ENCODE measurements at places on chromosomes 6 and 20.

DNA sequence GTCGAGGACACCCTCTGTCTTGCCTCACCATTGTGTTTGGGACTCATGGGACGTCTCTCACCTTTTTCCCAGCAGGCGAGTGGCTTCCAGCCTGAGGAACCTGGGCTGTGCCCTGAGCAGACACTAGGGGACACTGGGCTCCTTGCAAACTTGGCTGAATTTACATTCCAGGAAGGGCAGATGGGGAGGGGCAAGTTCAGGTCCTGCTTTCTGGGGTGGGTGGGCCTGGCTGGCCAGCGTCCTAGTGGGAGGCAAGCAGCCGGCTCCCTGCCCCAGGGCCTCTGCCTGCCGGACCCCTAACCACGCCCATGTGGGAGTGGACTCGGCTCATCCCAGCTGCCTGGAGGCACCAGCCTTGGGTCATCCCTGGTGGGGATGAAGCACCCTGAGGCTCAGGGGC, 48.2 kb upstream of the MLN start:
- peak; percentile 58 for DNase-seq

DNA sequence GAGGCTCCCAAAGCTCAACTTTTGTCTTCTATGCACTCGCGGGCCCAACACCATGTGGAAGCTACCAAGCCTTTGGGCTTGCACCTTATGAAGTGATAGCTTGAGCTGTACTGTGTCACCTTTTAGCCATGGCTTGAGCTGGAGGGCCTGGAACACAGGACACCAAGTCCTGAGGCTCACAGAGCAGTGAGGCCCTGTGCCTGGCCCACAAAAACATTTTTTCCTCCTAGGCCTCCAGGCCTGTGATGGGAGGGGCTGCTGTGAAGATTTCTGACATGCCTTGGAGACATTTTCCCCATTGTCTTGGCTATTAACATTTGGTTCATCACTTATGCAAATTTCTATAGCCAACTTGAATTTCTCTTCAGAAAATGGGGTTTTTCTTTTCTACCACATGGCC, 96.5 kb downstream of the MMUT start:
- no peak for DNase-seq

- DNase-seq: no peak
Observed at GRCh38 chr6:1482381-1483166, 93.2 kb downstream of the FOXF2 start.

DNA sequence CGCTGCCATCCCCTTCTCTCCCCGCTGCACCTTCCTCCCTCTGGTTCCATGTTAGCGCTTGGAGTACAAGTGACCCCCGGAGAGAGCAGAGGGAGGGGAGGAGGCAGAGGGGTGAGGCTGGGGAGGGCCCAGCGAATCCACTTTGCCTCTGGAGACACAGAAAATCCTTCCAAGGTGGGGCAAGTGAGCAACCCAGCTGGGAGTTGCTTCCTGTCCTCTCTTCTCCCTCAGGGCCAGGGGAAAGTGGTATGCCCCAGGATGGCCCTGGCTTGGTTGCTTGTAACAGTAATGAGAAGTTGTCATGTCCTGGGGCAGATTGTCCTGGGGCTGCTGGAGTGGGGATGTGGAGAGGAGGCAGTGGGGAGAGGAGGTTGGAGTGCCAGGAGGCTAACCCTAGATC, 691 bp upstream of the ANGPT4 start:
- no peak for DNase-seq

DNA sequence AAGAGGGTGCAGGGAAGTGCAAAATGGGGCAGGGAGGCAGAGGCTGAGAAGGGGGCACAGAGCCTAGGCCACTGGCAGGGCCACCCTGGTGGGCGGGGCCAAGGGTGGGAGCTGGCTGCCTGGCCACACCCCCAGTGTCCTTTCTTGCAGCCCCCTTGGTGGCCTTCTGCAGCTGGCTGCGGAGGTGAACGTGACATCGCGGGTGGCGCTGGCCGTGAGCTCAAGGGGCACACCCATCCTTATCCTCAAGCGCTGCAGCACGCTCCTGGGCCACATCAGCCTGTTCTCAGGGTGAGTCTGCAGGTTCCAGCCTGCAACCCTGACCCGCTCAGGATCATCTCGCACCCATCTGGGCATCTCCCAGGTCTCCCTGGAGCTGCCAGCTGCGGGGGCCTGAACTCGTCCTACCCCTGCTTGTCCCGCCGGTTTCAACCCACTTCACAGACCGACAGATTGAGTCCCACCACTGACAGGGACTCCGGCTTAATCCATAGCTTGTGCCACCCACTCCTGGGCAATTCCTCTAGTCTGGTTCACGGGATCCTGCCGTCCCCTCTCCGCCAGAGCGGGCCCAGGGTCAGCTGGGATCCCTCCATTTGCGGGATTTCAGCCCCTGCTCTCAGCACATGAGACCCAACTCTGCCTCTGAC, 6.2 kb downstream of the BPIFB3 start:
- no peak for DNase-seq

GRCh38 chr6:42441697-42442081, 10.0 kb downstream of the TRERF1 start:
- no peak for DNase-seq

DNA sequence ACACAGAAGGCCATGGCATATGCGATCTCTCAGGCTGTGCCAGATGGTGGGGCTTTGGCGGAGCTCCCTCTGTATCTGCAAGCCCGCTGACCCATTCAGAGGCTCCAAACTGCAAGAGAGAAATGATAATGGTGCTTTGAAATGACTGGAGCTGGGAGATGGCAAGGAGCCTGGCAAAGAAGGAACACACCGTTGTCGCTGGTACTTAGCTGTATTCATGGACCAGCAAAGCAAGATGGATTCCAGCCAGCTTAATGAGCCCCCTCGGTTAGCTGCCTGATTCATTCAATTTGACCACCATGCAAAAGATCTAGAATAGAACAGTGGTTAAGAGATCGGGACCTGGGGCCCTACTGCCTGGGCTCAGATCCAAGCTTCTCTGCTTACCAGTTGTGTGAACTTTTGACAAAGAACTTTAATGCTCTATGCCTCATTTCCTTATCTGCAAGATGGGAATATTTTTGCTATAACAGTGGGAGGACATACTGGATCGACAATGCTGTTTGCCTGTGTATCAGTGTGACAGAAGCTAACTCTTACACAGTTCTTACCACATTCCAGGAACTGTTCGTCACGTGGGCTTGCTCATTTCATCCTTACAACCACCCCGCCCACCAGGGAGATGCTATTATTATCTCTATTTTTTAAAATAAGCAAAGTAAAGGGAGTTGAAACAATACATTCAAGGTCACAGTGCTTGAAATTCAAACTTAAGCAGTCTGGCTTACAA, 317.8 kb upstream of the SULF2 start:
- no peak for DNase-seq

GRCh38 chr6:89966228-89966544, 71.9 kb downstream of the GJA10 start:
- no peak for DNase-seq

GRCh38 chr6:4598384-4598995, 177.7 kb upstream of the CDYL start:
- no peak for DNase-seq

GRCh38 chr6:96907498-96907897, 9.8 kb upstream of the NDUFAF4 start:
- DNase-seq: no peak

DNA sequence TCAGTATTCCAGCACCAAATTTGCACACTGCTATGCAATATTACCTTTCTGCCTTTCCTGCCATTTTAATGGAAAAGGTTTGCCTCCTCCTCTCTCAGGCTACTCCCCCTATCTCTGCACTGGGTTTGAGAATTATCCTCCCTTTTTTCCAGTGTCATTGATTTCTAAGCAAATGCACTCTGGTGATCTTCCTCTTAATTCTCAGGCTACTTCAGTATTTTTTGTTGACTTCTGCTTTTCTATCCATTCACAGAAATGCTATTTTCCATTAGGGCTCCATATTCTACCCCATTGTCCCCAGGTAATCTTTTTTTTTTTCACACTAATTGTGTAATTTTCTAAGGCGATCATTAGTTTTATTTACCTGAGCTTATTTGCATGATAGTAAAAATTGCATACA, 144.0 kb downstream of the GJA1 start:
- no peak for DNase-seq

GRCh38 chr20:8221887-8222419, 89.9 kb downstream of the PLCB1 start:
- DNase-seq: no peak

DNA sequence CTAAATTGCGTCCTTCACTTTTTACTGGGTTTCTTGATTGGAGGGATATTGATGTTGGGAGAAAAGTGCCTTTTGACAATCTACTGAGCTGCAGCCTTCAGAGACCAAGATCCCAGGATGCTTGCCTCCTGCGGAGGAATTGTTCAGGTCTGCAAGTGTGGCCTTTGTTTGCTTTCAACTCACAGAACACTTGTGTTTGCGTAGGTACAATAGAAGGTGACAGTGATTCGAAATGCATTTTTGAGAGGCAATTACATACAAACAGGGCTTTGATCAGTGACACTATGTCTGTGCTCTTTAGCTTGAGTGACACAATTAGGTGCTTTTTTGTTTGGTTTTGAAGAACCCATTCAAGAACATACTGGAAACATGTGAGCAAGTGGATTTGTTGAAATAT, 600.6 kb downstream of the QKI start:
- no peak for DNase-seq

- no peak for DNase-seq
Observed at GRCh38 chr6:100289285-100289684, 175.4 kb downstream of the SIM1 start.

GRCh38 chr20:47221036-47221625, 135.4 kb downstream of the ZMYND8 start:
- no peak for DNase-seq

- no peak for DNase-seq
Observed at GRCh38 chr20:63314566-63315239, 21.7 kb downstream of the COL20A1 start.

DNA sequence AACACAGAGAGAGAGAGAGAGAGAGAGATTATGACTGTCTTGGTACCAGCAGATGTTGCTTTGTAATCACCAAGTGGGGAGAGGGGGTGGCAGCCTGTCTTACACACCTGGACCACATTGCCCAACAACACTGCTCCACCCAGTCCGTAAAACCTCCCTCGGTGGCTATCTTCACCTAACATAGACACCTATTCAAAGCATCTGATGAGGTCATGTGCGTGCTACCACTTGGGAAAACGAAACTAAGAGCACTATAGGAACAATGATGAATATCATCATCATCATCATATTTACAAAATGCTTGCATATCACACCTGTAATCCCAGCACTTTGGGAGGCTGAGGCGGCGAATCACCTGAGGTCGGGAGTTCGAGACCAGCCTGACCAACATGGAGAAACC, 24.1 kb upstream of the SALL4 start:
- DNase-seq: no peak

DNA sequence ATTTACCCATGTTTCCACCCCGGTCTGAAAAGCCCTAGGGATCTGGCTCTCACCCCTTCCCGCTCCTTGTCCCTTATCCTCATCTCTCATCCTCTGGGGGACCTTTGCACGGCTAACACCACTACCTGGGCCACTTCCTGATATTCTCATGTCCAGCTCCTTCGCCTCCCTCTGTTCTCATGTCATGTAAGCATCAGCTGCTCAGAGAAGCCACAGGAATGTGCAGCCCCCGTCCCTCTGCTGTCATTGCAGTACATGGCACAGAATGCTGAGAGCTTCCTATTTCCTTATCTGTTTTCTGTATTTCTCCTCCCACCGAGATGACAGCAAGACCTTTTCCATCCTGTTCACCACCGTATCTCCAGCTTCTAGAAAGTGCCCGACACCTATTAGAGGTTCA, 102.4 kb downstream of the MTHFD1L start:
- no peak for DNase-seq

GRCh38 chr6:106084989-106085691, 996 bp upstream of the PRDM1 start:
- no peak for DNase-seq

GRCh38 chr6:113392551-113393055, 464.5 kb upstream of the MARCKS start:
- no peak for DNase-seq

- no peak for DNase-seq
Observed at GRCh38 chr6:165749163-165749562, 86.1 kb upstream of the PDE10A start.

DNA sequence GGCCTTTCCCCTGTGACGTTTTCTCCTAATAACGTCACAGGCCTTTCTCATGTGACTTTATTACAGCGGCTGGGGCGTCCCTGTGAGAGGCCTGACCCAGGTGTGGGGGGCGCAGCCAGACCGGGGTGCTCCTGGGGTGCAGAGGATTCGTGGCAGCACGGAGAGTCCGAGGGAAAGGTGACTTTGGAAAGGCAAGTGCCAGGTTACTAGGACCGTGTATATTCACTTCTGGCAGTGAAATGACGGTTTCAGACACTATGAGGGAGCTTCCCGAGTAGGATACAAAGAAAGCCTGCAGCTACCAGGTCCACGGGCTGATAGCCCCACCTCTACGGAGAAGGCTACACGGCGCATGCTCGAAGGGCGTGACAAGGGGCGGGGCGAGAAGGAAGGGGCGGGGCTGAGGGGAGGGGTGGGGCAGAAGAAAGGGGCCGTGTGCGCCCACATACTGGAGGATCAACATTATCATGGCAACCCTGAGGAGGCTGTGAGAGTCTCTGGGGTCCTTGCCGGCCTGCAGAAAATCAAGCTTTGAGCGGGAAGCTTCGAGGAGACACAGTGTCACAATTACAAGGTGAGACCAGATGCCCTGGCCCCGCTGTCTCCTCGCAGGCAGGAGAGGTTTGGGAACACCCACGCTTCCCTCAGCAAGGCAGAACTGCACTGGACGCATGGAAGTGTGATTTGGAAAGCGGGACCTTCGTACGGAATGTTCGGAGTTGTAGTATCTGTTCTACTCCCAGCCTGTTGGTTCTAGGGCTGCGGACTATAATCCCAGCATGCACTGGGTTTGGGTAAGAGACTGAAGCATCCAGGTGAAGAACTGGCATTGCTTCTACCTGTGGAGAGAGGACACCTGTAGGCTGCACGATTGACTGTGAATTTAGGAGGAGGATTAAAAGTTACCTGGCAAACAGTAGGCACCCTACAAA, 54.4 kb upstream of the ZNF337 start:
- DNase-seq: peak; percentile 85

- DNase-seq: no peak
Observed at GRCh38 chr6:32181915-32182529, 2.0 kb downstream of the AGER start.

DNA sequence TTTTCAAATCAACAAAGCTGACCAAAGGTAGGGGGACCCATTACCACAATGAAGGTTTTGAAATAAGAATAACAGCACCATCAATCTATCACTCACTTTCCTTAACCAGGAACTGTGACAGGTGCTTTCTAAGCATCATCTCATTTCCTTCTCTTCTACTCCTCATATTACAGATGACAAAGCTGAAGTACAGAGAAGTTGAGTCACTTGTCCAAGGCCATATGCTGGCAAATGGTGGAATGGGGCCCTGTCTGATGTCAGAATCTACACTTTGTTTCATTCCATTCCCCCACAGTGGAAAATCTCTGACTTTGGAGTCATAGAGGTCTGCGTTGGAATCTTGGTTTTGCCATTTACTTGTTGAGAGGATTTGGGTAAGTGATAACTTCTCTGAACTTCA, 222.5 kb upstream of the LRFN2 start:
- DNase-seq: no peak

DNA sequence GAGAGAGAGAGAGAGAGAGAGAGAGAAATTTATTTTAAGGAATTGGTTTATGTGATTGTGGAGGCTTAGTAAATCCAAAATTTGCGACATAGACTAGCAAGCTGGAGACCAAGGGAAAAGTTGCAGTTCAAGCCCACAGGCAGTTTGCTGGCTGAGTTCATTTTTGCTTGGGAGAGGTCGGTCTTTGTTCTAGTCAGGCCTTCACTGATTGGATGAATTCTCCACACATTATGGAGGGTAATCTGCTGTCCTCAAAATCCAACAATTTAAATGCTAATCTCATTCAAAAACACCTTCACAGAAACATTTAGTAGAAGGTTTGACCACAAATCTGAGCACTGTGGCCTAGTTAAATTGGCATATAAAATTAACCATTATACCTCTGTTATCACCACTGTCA, 439.6 kb downstream of the EPM2A start:
- no peak for DNase-seq

Measured in NCI-H526 (cell line).